ENCODE measurements at places on chromosomes 11 and 22.

DNA sequence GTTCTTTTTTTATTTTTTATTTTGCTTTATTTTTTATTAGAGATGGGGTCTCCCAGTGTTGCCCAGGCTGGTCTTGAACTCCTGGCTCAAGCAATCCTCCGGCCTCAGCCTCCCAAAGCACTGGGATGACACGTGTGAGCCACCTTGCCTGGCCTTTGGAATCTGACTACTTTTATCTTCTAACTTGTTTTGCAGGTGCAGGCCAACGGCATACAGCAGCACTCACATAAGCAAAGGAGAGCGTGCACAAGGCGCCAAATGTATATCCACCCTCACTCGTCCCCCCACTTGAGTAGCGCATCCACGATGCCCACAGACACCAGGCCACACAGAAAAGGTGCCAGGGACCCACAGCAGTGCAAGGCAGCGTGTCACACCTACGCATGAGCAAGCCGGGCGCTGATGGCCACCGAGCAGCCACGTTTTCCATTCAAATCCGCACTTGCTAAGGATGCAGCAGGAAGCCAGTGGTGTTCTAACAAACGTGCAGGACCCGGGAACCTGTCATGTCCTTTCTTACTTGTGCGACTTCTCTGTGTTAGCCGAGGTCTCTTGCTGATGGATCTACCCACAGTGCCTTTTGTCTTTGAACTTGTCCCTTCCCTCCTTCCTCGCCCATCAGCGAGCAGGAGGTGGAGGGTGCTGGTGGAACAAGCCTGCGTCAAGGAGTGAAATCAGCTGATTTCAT is 5.9 kb downstream of the ASCL2 start:
- DNase-seq = no peak

- no peak for DNase-seq
Measured at GRCh38 chr11:34147581-34147980, 42.2 kb downstream of the NAT10 start.

GRCh38 chr11:43919852-43920597 is 22.4 kb upstream of the C11orf96 start:
- DNase-seq = no peak

GRCh38 chr11:80650966-80651365 is 1210.1 kb upstream of the TENM4 start:
- DNase-seq = no peak

- no peak for DNase-seq
Measured at GRCh38 chr22:46060292-46061123, 83.5 kb upstream of the WNT7B start.

- no peak for DNase-seq
Measured at GRCh38 chr22:29116397-29117123, 43.7 kb downstream of the KREMEN1 start.

DNA sequence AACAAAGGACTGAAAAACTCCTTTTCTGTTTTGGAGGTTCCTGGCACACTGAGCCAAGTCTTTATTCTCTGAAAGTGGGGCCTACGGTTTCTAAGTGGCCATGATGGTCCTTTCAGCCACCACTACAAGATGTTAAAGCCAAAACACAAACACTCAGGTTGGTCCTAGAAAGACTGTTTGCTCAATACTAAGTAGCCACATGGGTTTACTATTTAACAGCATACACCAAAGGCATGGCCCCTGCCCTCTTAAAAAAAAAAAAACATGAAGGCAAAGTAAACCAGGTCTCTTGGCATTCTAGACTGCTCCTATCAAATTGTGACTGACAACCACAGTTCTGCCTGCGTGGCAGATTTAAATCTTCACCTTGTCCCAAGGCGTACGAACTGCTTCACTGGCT is 123.6 kb upstream of the BID start:
- no peak for DNase-seq

GRCh38 chr11:61657566-61658290 is 22.5 kb upstream of the DAGLA start:
- no peak for DNase-seq

GRCh38 chr11:28863422-28863821 is 755.2 kb downstream of the METTL15 start:
- no peak for DNase-seq

- DNase-seq = no peak
Measured at GRCh38 chr22:19062139-19062942, 59.9 kb downstream of the DGCR2 start.

GRCh38 chr11:86926975-86927374 is 28.2 kb downstream of the FZD4 start:
- DNase-seq = no peak

- no peak for DNase-seq
Measured at GRCh38 chr11:43756575-43756974, 76.0 kb downstream of the HSD17B12 start.

- DNase-seq = no peak
Measured at GRCh38 chr22:30869667-30870395, 98.7 kb downstream of the MORC2 start.

DNA sequence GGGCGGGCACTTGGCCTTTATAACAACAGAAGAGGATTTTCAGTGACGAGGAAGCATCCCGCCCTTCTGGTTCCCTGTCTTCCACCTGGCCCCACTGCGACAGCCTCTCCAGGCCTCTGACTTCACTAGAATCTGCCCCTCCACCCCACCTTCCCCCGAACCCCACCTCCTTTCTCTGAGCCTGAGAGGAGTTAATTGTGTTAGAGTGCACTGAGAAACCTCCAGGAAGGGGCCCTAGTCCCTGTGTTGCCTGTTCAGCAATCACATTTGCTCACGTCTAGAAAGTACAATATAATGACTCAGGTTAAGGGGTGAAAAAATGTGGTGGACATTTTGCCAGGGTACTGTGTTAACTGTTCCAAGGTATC is 38.8 kb downstream of the PTPRJ start:
- DNase-seq = no peak

- DNase-seq = no peak
Measured at GRCh38 chr11:3158821-3159220, 6.3 kb downstream of the OSBPL5 start.

DNA sequence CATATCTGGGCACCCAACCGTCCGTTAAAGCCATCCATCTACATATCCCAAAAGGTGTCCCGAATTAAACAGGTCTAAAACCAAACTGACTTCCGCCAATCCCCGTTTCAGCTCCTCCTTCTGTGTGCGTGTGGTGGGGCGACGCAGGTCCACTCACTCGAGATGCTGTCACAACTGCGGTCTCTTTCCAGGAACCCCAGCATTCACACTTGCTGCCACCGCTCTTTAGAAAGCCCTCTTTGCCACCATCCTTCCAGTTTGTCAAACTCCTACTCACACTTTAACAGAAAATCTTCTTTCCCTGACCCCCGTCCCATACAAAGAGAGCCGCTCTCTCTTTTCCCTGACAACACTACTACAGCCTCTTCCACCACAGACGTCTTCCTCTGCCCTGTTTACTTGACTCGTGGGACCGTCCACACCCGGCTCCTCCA is 467 bp downstream of the ESS2 start:
- no peak for DNase-seq

DNA sequence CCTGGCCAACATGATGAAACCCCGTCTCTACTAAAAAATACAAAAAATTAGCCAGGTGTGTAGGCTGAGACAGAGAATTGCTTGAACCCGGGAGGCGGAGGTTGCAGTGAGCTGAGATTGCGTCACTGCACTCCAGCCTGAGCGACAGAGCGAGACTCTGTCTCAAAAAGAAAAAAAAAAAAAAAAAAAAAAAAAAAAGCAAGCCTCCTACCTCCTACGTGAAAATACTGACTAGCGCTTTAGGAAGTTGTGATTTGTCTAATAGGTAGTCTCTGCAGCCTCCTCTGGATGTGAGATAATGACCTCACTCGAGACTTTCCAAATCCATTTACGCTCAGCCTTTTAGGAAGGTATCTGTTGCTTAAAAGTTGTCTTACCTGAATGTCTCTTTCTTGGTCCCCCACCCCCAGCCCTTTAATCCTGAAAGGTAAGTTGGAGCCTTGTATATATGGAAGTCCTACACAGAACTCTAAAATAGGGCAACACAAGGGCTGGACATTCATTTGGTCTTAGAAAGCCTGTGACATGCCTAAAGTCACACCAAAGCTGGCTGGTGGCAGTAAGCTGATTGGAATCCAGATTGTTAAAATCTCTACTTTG is 5.5 kb downstream of the SEPTIN3 start:
- no peak for DNase-seq

- DNase-seq = no peak
Measured at GRCh38 chr22:21660904-21661303, 4.9 kb upstream of the PPIL2 start.

- DNase-seq = no peak
Measured at GRCh38 chr22:42948294-42948693, 66.7 kb downstream of the PACSIN2 start.

GRCh38 chr11:15730263-15730994 is 615.7 kb downstream of the INSC start:
- no peak for DNase-seq

DNA sequence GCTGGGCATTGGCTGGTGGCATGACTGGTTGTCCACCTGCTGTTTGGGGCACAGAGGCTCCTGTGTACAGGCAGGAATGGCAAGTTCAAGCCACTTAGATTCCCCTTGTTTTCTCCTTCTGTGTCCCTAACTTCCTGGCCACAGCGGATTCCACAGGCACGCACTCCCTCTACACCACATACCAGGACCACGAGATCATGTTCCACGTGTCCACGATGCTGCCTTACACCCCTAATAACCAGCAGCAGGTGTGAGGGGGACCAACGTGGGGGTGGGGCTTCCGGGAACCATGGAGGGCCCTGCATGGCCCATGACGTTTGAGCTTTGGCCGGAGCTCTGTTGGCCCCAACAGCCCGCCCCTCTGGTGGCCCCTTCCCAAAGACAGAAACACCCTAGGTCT is 7.8 kb downstream of the SIPA1 start:
- no peak for DNase-seq

GRCh38 chr11:68621826-68622225 is 62.5 kb upstream of the GAL start:
- no peak for DNase-seq

GRCh38 chr11:13448876-13449275 is 14.1 kb downstream of the BTBD10 start:
- DNase-seq = no peak

DNA sequence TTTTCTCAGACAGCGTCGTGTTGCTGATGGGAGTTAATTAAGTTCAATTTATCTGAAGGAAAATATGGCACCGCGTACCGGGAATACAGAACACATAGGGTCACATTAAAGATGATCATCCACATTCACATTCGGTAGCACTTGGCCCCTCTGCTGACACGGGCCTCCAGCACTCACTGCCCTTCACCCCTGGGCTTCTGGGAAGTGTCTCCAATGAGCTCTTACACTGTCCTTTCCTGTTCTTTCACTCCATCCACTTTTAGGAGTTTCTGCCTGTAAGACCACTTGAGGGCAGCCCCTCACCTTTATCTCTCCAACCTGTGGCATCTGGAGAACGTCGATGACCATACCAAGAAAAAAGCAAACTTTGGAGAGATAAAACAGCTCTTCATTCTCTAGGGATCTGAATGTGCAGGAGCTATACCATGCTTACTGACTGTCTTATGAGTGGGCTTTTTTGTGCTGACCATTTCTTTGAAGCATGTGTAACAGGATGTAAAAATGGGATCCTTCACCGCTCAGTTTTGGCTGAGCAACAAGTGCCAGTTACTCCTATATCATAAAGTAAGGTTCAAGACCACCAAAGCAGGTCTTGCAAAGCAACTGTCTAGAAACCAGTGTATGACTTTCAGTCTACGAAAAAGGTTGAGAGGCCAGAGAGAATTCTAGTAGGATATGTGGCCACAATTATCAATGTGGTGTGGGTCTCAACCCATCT is 1.1 kb upstream of the SERGEF start:
- no peak for DNase-seq

- DNase-seq = no peak
Measured at GRCh38 chr11:17933708-17934107, 79.1 kb downstream of the SERGEF start.

- DNase-seq = no peak
Measured at GRCh38 chr11:116396331-116396730, 376.5 kb downstream of the BUD13 start.

DNA sequence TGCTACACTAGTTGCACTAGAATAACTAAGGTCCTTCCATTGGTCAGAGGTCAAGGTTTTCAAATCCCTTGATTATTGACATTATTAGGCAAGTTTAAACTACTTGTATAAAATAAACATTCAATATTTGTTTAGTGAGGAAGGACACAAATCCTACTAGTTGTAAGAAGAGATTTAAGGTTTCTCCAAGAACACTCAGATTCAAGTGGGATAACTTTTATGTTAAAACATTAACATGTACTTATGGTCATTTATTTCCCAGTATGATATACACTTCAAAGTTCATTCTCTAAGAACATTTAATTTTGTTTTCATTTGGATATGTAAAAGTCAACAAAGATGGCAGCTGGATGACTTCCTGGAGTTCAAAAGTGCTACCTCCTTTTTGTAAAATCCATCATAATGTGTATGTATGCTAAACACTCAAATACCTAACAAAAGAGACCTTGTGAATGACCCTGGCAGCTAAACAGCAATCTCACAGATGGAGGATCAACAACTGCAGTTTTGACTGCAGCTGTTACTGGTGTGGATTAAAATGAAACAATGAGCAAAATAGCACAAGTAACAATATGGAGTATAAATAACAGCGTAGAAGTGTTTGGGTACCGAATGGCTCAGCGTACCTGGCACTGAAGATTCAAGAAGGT is 1.5 kb downstream of the CCDC90B start:
- DNase-seq = no peak

GRCh38 chr11:102749101-102749722 is 24.5 kb upstream of the MMP8 start:
- DNase-seq = no peak

GRCh38 chr11:46721286-46721685 is 2.3 kb downstream of the F2 start:
- DNase-seq = no peak

DNA sequence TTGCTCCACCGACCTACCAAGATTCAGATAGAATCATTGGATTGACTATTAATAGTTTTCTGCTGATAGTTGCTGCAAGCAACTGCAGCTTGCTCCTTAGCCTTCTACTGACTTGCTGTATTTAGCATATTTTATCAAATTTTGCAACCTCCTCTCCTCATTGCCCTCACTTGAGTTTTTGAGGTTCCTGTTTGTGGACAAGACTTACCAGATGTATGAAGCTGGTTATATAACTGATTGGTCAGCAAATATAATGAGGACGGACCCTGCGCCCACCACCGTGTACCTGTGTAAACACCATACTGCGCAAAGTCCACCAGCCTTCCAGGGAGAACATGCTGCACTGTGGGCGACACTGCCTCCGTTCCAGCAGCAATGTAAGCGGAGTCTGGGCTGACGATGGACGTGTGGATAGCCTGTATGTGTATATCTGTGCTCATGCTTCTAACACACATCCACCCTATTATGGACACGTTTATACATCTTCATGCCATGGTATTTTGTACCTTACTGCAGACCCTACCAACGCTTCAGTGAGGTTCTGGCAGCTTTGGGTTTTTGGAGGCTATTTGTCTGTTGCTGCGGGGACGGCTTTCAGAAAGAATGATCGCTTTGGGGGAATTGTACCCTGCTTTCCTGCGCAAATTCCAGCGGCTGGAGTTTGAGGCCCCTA is 1.5 kb upstream of the USP18 start:
- DNase-seq = no peak

DNA sequence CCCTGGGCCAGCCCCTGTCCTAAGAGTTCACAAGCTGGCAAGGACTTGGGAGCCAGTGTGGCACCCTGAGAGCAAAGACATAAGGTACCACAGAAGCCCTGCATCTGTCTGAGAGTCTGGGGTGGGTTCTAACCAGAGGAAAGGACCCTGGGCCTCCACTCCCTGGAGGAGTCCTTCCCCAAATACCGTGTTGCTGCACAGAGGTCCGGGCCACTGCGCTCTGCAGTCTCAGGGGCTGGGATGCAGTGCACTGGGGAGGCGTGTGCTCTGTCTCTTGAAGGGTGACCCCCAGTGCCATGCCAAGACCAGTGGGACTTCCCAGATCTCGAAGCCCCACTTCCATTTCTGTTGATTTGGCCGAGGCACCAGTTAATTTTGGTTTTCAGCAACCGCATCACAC is 4.3 kb upstream of the SH3BP1 start:
- DNase-seq = no peak

All from stimulated activated CD8-positive, alpha-beta memory T cell treated with anti-CD3 and anti-CD28 coated beads, Interleukin-4, amount 100 ng/mL, for 1 hour (primary cell).